ENCODE measurements at places on chromosomes 6 and 20.

- no peak for DNase-seq
These were observed 39.6 kb upstream of the NOX3 start for GRCh38 chr6:155495011-155495768.

DNA sequence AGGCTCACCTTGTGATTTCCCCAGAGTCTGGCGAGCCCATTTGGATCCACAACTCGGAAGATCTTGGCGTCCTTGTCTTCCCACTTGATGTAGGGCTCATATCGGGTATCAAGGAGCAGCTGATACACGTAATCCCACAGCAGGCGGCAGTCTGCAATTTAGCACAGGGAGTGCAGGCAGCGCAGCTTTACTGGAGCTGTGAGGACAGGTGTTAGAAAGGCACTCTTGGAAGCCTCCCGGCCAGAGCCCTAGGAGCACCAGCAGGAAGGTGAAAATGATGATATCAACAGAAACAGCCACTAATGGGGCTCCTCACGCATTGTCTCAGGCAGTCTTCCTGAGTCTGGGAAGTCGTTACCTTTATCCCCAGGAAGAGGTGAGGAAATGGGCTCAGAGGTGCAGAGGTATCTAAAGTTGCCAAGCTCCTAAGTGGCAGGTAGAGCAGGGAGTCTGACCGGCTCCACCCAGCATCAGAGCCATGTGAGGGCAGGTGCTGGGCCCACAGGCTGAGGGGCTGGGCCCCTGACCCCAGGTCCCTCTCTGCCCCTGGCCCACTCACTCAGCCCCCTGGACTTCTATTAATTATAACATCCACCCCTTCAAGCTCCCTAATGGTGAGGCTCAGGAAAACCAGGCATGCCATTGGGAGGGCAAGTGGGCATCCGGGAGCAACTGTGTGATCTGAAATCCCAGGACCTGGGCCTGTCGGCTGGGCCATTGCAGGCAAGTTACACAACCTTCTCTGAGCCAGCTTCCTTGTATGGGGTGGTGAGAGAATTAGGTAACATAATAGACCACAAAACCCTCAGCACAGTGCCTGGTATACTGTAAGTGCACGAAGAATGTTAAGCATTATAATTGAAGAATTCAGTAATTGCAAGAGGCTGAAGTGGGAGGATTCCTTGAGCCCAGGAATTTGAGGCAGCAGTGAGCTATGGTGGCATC lies 18.3 kb downstream of the ETV7 start:
- no peak for DNase-seq

DNA sequence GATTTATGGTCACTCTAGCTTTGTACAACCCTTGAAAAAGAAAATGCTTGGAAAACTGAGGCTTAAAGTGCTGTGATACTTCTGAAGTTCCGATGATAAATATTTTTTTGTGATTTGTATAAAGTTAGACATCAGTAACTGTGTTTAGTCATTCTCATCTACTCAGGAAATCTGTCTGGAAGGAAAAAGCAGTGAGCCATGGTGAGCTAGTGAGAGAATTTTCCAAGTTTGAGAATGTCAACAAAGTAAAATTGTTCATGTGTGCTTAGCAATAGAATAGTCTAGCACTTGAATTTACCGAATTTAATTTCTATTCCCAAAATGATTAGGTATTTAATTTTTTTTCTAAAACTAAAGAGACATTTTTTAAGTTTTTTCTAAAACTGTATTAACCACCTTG lies 41.3 kb upstream of the PLCB4 start:
- DNase-seq = no peak

DNA sequence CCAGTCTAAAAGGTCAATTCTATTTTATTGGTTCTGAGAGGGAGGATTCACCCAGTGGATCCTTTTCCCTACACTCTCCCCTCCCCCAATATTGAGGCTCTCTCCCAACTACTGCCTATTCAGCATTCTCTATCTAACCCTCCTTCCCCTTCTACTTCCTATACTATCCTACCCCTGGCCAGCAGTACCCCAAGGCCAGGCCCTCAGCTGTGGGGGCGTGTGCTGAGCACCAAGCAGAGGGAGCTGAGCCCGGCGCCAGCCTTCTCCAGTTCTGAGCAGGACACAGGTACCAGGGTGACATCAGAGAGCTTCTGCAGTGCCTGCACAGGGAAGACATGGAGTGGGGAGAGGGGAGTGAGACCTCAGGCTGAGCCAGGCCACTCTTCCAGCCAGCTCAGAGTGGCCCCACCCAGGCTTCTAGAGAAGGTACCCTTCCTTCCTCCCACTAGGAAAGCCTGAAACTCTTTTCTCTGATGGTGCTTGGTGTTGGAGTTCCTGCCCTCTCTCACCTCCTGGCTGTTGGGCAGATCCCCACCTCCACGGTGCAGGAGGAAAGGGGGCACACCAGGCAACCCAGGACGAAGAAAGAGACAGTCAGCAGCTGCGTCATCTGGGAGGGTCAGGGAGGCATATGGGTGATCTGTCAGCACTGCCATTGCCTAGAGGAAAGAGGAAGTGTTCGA lies 1.9 kb downstream of the DDAH2 start:
- DNase-seq = no peak

DNA sequence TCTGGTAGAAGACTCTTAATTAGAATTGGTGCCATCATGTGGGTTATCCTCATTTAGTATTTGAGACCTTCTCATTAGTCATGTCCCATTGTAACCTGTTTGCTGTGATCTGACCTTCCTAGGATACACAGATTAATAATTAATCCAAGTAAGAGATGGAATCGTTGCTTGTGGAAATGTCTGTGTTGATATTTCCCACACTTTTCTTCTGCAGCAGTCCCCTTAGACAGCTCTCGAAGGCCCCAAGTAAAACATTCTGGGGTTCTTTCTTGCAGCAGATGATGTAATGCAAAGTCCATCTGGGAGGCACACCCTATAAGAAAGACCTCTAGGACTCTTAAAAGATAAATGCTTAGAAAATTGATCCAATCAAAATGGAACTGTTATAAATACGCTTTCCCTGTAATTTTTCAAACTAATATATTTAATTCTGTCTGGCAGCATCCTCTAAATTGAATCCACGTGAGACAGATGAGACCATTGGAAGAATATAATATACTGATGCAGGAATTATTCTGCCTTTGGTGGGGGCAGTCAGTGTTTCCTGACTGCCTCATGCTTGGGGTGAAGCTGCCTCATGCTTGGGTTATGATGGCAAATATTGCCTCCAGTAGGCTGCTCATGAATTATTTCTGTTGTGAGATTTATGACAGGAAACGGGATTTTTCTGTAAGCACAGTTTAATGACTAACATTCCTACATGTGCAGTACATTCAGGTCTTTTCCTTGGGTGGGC lies 54.5 kb upstream of the ARMC2 start:
- DNase-seq = no peak

GRCh38 chr6:84728602-84729001 lies 35.8 kb downstream of the TBX18 start:
- DNase-seq = no peak

- no peak for DNase-seq
These were observed 15.2 kb downstream of the SLC35B3 start for GRCh38 chr6:8420031-8420588.

DNA sequence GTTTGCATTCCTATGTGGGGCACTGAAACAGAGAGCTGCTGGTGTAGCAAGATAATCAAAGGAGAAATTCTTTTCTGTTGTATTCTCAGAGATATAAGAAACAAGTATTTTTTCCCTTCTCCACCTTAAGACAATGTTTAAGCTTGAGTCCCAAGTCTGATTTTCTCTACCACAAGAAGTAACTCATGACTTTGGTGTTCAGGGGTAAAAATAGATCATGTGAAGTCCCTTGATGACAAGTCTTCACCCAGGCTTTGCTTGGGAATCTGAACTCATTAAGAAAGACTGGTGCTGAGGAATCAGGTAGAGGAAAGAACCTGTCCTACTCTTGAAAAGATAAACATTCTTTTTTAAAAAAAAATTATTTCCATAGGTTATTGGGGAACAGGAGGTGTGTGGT lies 205.6 kb downstream of the ALDH8A1 start:
- no peak for DNase-seq

- DNase-seq = no peak
These were observed 1.9 kb downstream of the PPP1R3D start for GRCh38 chr20:59938221-59938620.

GRCh38 chr6:160128879-160129516 lies 7.4 kb downstream of the SLC22A1 start:
- no peak for DNase-seq

- DNase-seq = no peak
These were observed 111.4 kb upstream of the HDGFL1 start for GRCh38 chr6:22457996-22458395.

DNA sequence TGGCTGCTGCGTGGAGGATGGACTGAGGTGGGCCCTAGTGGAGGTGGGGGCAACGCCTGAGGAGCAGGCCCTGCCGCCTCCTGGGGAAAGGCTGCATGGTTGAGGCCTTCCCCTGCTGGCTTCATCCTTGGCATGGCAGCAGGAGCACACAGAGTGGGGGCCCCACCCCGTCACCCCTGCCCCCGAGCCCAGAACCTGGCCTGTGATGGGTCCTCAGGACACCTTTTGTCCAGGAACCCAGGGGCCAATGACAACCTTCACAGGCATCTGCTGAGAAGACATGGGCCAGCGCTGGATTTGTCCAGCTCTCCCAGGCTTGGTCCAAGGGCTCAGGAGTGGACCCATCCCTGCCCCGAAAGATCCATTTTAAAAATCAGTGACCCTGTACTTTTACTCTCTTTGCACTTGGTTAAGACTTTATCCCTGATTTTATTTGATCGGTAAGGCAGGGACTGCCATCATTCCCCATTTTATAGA lies 575 bp upstream of the SLC17A9 start:
- no peak for DNase-seq

DNA sequence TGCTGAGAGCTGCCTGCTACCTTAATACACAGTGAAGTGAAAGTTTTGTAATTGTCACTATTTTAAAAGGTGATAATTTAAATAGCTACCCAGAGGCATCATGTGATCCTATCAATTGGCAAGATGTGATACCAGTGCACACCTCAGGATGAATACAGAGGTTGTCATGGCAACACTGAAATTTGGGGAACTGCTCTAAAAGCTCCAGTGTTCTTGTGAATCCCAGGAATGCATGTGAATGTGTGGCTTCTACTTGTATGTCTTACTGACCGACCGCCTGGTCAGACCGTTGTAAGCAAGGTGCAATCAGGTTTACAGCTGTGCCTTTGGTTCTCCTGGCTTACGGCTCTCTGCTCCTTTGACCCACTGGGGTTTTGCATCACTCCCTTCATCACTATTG lies 146.3 kb upstream of the GJE1 start:
- no peak for DNase-seq

DNA sequence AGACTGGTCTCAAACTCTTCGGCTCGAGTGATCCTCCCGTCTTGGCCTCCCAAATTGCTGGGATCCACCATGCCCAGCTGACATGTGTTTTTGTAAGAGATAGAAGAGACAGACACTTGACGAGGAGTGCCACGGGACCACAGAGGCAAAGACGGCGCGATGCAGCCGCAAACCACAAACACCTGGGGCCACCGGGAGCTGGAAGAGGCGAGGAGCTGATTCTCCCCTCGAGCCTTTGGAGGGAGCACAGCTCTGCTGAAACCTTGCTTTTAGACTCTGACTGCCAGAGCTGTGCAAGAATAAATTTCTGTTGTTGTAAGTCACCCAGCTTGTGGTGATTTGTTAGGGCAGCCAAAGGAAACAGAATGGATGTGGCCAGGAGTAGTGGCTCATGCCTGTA lies 46.9 kb downstream of the TFAP2C start:
- DNase-seq = no peak

GRCh38 chr6:3231247-3232016 lies 4.0 kb upstream of the TUBB2B start:
- no peak for DNase-seq

DNA sequence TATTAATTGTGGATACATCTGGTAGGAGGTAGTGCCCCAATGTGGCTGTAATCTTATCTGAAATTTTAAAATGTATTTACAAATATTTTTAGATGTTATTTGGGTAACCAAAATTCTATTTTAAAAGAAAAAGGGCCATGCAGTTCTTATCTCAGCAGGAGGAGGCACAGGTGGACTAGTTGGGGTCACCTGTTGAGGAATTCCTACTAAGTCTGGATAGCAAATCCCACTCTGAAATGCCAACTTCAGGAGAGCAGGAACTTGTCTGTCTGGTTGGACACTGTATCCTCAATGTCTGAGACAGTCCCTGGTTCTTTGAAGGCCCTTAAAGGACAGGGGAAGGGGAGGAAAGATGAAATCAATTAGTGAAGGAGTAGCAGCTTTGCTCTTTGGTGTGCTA lies 82.6 kb downstream of the EYA2 start:
- DNase-seq = no peak

DNA sequence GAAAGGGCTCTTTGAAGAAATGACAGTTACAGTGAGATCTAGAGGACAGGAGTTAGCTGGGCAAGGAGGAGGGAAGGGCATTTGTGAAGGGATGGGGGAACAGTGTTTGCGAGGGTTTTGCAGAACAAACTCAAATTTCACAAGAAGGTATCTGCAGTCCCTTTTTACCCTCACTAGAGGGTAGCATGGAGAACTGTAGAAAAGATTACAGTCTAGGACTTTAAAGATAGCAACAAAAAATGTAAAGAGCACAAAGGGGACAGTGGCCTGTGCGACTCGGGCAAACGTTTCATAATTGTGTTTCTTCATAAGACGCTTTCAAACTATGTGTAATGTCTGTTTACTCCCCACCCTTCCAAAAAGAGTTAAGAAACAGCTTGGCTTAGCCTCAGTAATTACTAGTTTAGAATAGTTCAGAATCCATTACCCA lies 21.2 kb upstream of the ASXL1 start:
- no peak for DNase-seq

DNA sequence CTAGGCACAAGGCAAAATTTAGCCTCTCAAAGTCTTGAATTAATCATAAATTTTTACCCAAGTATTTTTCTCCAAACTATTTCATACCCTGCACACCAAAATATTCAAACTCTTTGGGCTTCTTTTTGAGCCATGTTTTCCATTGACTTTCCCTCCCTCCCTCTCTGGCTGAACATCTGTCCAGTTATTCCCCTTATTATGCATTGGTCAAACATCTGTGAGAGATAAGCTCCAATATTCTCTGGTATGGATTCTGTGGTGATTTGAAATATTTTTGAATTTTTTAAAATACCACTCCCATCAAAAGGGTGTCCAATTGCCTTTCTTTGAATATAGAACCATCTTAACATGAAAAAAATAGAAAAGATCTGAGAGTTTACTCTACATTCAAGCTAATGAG lies 244.2 kb downstream of the RFPL4B start:
- no peak for DNase-seq

DNA sequence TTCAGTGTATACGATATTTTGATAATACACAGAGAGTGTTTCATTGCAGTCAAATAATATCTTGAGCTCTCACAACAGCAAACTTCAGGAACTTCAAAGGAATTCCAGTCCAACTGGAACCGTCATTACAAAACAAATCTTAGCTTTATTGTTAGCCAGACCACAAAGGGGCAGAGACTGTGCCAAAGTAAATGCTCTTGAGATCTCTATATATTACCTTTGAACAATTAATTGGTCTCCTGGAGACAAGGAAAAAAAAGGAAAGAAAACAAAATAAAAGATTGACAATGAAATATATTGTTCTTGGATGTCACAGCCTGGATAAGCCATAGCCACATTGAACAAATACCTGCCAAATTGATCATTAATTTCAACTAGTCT lies 70.0 kb downstream of the FOXC1 start:
- no peak for DNase-seq

Data from stimulated activated CD8-positive, alpha-beta memory T cell treated with anti-CD3 and anti-CD28 coated beads, Interleukin-7, amount 100 ng/mL, for 4 hours (primary cell).